ENCODE measurements at places on chromosomes 16 and 17. TPM values are rescaled to one million over a fixed set of nuclear protein-coding genes. Genes with fewer than 3 reads are reported as not detected.

LGALS9B gene
- not detected for total RNA-seq

LDHD gene
- 0.55 TPM for total RNA-seq

HES7 gene
- 2.1 TPM for total RNA-seq

VMO1 gene
- 1.5 TPM for total RNA-seq

AANAT gene
- 0.29 TPM for total RNA-seq

PIK3R5 gene
- 0.18 TPM for total RNA-seq

SYT17 gene
- total RNA-seq = 13.3 TPM

STH gene
- total RNA-seq = not detected

ACBD4 gene
- total RNA-seq = 8.3 TPM

CHD3 gene
- total RNA-seq = 73.6 TPM

KRTAP4-2 gene
- not detected for total RNA-seq

ATP6V0D1 gene
- total RNA-seq = 122 TPM

DCUN1D3 gene
- total RNA-seq = 4.0 TPM

SYCE1L gene
- total RNA-seq = 8.2 TPM

ANKFN1 gene
- total RNA-seq = not detected

TBC1D3C gene
- not detected for total RNA-seq

COIL gene
- total RNA-seq = 17.7 TPM

GABARAP gene
- total RNA-seq = 651 TPM

PRRT2 gene
- total RNA-seq = 0.26 TPM

B9D1 gene
- total RNA-seq = 45.9 TPM

KRT15 gene
- 5.4 TPM for total RNA-seq

HAPSTR1 gene
- total RNA-seq = 28.0 TPM

TBC1D3K gene
- not detected for total RNA-seq

SLC52A1 gene
- 0.72 TPM for total RNA-seq

CDH5 gene
- 0.17 TPM for total RNA-seq

ABCA10 gene
- total RNA-seq = 0.31 TPM

ADAP2 gene
- total RNA-seq = 2.9 TPM

MGAT5B gene
- total RNA-seq = 24.0 TPM

CHST6 gene
- 0.07 TPM for total RNA-seq

MC1R gene
- total RNA-seq = 7.3 TPM

NXPH3 gene
- total RNA-seq = 0.19 TPM

NPIPB5 gene
- 29.2 TPM for total RNA-seq

SDR42E1 gene
- 2.3 TPM for total RNA-seq

TP53TG3C gene
- 0.11 TPM for total RNA-seq

SBK1 gene
- total RNA-seq = 0.38 TPM

NPTX1 gene
- total RNA-seq = 85.9 TPM

SPN gene
- not detected for total RNA-seq
